ENCODE measurements at places on chromosomes 16 and 17. TPM values are rescaled to one million over a fixed set of nuclear protein-coding genes. Genes with fewer than 3 reads are reported as not detected.

NPIPB6 gene
- 0.44 TPM for total RNA-seq

ZFPM1 gene
- total RNA-seq, result 4.0 TPM

AXIN2 gene
- total RNA-seq, result 7.2 TPM

ALOX15 gene
- 0.31 TPM for total RNA-seq

DNA sequence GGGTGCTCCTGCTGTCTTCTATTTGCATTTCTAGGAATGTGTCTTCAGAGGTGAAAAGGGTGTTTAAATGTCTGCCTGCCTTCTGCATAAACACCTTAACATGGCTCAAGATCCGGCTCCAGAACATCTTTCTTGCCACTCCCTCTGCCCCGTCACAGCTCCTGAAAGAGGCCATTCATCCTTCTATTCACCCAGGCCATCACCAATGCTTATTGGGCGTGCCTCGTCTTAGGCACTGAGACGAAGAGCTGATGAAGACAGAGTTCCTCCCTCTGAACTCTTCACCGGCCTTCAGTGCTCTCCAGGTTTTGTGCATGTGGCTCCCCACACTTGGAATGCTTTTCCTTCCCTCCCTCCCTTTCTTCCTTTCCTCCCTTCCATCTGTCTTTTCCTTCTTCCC, 386.7 kb downstream of the UTP18 start:
- no peak for DNase-seq
- no peak overlapping the region for H3K4me3 ChIP-seq
- H3K36me3 ChIP-seq, result no peaks in the 10 kb centered on the region

GRCh38 chr16:15658556-15658955, 8.5 kb downstream of the NDE1 start:
- H3K4me3 ChIP-seq, result peak overlapping the region; percentile 60
- no peak for DNase-seq
- H3K4me1 ChIP-seq, result peaks cover 20% of the 10 kb centered on the region
- H3K27ac ChIP-seq, result peak overlapping the region; percentile 52
- no peaks in the 10 kb centered on the region for H3K27me3 ChIP-seq
- peaks cover 14% of the 10 kb centered on the region for H3K36me3 ChIP-seq

DNA sequence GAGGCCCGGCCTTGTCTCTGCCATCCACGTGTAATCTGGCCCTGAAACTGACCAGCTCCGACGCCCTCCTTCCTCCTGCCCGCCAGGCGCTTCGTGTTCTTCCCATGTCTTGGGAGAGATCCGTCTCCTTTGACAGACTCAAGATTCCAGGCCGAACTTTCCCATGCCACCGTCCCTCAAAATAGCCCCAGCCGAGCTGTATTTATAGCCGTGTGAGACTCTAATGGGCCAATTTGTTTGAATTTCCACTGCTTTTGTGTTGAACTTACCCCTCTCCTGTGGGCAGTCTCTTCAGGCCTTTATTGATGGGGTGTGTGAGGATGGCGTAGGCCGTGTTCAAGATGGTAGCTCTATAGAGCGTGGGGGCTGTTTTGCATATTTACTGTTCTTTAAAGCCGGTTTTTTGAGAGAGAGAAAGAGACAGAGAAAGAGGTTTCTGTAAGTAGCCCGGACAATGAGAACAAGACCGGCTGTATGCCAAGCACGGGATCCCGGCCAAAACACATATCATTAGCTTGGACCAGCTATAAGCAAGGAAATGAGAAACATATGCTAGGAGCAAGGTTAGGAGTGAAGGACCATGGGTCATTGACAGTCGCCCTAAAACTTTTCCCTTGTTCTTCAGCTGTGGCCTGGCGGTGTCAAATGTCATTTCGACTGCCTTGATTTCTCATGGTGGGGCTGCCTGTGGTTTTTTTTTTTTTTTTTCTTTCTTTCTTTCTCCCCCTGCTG, 124.5 kb upstream of the ZFHX3 start:
- no peak overlapping the region for H3K4me3 ChIP-seq
- H3K27ac ChIP-seq, result no peak overlapping the region
- no peaks in the 10 kb centered on the region for H3K27me3 ChIP-seq
- DNase-seq, result no peak

GRCh38 chr17:73536700-73537605, 107.3 kb downstream of the SDK2 start:
- no peaks in the 10 kb centered on the region for H3K27me3 ChIP-seq
- H3K36me3 ChIP-seq, result no peaks in the 10 kb centered on the region
- DNase-seq, result no peak
- H3K4me1 ChIP-seq, result no peaks in the 10 kb centered on the region
- H3K27ac ChIP-seq, result no peak overlapping the region

GRCh38 chr17:29240968-29241963, 5.4 kb upstream of the CRYBA1 start:
- H3K36me3 ChIP-seq, result no peaks in the 10 kb centered on the region
- no peak overlapping the region for H3K4me3 ChIP-seq
- no peak overlapping the region for H3K27ac ChIP-seq
- no peaks in the 10 kb centered on the region for H3K4me1 ChIP-seq
- DNase-seq, result no peak
- H3K27me3 ChIP-seq, result no peaks in the 10 kb centered on the region

DNA sequence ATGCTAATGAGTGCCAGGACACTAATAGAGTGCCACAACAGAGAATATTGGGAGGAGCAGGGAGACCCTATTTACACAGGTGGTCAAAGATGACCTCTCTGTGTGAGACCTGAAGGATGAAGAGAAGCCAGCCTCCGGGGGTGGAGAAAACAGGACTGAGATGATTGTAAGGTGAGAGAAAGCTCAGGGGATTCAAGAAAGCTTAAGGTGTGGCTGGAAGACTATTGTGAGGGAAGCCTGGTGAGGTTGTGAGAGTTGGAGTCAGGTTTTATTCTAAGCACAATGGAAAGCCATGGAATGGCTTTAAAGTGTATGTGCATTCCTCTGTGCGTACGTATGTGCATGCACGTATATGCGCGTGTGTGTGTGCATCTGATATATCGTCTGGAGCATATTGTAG, 10.4 kb upstream of the MARCHF10 start:
- DNase-seq, result no peak
- no peak overlapping the region for H3K4me3 ChIP-seq
- no peak overlapping the region for H3K27ac ChIP-seq
- H3K36me3 ChIP-seq, result no peaks in the 10 kb centered on the region
- no peaks in the 10 kb centered on the region for H3K4me1 ChIP-seq

DNA sequence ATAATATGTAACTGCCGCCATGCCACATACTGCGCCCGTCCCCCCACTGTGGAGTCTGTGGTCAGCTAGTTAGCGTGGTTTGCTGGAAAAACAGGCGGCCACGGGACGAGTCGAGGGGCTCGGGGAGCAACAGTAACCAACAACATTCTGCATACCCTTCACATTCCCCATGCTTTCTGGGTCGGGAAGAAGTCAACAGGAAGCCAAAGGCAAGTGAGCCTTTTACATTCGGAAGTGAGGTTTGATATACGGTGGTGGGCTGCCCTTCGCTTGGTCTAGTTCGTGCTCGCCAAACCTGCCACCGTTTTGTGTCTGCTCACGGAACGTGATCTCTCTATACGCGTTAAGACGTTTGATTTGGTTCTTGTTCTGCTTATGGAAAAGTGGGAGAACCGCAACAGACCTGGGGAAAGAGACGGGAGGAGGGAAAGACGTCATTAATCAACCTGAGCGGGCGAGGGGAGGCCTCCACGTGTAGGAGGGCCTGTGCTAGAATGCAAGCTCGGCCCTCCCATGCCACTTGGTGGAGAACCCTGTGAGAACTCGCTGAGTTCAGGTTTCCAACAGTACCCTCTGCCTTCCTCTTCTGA, 28.9 kb upstream of the CFAP20 start:
- no peaks in the 10 kb centered on the region for H3K4me1 ChIP-seq
- DNase-seq, result no peak
- H3K27ac ChIP-seq, result no peak overlapping the region
- H3K36me3 ChIP-seq, result peaks cover 15% of the 10 kb centered on the region
- no peaks in the 10 kb centered on the region for H3K27me3 ChIP-seq

DNA sequence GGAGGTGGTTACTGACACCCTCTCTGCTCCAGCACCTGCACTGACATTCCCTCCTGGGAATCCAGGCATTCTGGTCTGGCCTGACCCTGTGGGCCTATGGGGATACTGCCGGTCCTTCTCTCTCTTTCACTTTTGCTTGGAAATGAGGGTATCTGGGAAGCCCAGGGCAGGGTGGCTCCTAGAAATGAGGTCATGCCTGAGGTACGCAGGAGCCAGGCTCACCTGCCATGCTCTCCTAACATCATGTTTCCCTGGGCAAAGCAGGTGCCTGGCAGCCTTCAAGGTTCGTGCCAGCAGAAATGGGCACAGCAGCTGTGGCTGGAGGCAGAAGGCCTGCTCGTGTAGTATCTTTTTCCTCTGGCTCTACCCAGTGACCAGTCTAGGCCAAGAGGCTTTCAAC, 3.3 kb downstream of the ITGA3 start:
- H3K27me3 ChIP-seq, result no peaks in the 10 kb centered on the region
- H3K4me3 ChIP-seq, result no peak overlapping the region
- no peak for DNase-seq
- H3K4me1 ChIP-seq, result peaks cover 5% of the 10 kb centered on the region

Data from GM12878 (cell line).